ENCODE measurements at places on chromosomes 2 and 18.

GRCh38 chr2:106117882-106118684 lies 76.0 kb downstream of the UXS1 start:
- DNase-seq, result no peak

DNA sequence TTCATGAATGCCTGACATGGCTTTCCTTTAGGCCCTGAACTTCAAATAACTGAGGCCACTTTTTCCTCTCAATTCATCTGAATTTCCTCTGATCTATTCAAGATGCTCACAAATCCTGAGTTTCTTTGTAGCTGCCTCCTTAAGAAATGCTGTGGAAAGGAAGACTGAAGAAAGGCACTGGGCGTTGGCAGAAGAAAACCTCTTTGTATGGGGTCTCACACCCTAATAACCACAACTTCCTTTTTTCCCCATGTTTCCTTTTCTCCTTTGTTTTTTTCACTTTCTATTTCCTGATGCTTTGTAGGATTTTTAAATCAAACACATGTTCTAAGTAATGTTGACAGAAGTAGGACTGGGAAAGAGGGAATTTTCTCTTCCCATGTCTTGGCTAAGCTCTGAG lies 447.4 kb downstream of the CMPK2 start:
- DNase-seq, result no peak

DNA sequence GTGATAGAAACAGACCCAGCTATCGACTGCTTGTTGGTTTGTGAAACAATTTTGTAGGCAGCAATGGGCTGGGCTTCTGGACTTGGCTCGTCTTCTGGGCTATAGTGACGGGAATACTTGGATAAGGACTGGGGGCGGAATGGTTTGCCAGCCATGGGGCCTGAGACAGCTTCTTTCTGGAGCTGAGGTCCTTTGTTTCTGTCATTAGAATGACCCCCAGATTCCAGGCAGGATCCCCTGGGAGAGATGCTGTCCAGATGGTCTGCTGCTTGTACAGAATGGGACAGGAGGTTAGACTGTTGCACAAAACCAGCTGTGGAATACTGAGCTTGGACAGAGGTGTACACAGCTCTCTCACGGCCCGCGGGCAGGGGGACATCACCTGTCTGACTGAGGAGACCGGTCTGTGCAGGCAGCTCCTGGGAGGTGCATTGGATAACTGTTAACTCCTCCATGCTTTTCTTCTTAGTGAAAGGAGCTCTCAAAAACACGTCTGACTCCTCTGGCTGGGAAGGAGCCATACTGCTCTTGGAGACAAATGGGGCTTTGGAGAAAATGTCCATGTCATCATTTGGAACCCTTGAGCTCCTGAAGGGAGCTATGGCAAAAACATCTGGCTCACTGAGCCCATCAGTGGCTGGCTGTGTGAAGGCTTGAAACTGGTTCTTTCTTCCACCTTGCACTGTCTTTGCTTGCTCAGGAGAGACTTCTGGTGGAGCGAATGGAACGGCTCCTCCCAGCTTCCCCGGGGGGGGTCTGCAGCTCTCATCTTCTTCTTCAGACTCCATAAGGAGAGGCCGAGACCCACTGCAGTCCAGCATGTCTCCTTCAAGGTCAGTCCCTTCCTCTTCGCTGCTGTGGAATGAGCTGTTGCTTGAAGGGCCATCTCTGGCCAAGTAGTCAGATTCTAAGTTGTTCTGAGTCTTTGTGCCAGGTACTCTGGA lies 28.6 kb upstream of the NFU1 start:
- no peak for DNase-seq

DNA sequence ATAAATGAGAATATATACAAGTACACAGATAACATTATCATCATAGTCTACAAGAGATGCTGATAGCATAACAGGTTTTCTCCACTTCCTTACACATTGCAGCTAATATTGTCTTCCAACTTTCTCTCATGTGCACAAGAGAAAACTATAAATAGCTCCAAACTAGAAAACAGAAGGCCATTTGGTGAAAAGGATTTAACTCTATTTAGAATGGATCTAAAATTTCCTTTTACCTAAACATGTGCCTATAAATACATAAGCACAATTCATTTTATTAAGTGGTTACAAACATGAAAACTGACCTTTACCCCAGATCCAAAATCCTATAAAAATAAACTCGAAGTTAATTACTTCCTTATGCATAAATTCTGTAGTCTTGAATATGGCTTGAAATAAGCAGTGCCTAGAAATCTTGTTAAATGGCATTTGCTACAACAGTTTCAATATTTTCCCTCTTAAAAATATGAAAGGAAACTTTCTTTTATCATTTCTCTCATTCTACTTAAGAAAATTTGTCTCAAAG lies 41.6 kb downstream of the SLC25A12 start:
- DNase-seq, result no peak

- DNase-seq, result no peak
Measured at GRCh38 chr2:216516730-216517350, 18.2 kb downstream of the RPL37A start.
